HCEC 1CT (cell line): ENCODE measurements at places on chromosomes 2 and 18.

DNA sequence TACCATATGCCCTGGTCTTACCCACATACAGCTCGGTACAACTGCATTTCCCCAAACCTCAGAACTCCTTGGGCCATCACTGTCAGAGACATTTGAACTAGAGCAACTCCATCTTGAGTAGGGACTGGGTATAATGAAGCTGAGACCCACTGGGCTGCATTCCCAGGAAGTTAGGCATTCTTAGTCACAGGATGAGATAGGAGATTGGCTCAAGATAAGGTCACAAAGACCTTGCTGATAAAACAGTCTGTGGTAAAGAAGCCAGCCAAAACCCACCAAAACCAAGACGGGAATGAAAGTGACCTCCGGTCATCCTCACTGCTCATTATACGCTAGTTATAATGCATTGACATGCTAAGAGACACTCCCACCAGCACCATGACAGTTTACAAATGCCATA is 131.3 kb downstream of the PIK3C3 start:
- no peak for DNase-seq

- peak; percentile 100 for DNase-seq
Observed at GRCh38 chr2:110101280-110101844, 14.3 kb downstream of the MALL start.

DNA sequence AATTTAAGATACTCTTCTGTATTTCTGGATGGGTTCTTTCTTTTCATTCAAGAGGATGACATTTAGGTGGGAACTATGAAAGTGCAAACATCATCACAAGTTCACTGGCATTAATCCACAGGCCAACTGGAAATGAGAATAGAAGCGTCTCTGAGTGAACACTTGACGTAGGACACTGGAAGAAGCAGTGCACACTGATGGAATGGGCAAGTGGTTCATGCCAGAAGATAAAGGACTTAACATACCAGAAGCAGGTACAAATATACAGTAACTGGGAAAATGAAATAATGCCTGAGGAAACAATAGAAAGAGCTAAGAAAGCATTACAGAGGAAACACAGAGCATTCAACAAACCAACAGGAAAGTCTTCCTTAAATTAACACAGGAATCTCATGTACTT is 120.9 kb upstream of the CCDC195 start:
- no peak for DNase-seq

- DNase-seq: no peak
Observed at GRCh38 chr2:113118263-113118657, 9.1 kb upstream of the IL1RN start.

GRCh38 chr2:98476192-98476868 is 31.7 kb downstream of the INPP4A start:
- no peak for DNase-seq

- no peak for DNase-seq
Observed at GRCh38 chr2:79580175-79580574, 67.3 kb downstream of the CTNNA2 start.

DNA sequence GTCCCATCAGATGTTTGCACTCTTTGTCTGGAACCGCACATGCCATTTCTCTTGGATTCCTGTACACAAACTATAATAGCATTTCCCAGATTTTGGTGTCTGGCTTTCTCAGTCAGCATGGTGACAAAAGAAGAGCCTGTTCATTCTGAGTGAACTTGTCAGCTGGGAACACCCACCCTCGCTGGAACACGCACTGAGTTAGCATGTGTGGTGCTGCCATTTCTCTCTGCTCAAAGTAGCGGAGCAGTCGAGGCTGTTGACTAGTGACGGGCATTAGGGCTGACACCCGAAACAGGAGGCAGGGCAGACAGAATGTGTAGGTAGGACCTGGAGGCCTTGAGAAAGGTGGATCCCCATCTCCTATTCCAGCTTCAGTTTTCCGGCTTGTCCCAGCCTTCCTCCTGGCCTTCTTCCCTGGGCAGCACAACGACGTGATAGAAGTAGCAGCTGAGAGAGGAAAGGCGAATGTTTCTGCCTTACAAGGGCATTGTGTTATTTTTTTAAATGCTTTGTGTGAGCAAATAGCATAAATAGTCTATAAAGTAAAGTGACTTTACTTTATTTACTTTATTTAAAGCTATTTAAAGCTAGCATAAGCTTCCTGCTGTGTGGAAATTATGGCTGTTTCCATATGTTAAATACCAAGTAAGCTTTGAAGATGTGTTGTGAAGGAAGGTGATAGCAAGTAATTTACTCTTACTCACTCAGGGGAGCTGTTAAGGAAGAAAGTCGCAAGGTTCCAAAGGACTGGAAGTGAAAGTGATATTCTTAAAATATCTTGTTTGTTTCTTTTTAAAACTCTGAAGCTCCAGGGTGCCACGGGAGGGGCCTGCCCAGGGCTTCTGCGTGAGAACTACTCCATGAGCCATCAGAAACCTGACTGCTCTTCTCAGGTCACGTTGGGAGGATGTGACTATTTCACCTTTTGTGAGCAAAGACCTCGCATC is 272.6 kb downstream of the NEDD4L start:
- DNase-seq: no peak

DNA sequence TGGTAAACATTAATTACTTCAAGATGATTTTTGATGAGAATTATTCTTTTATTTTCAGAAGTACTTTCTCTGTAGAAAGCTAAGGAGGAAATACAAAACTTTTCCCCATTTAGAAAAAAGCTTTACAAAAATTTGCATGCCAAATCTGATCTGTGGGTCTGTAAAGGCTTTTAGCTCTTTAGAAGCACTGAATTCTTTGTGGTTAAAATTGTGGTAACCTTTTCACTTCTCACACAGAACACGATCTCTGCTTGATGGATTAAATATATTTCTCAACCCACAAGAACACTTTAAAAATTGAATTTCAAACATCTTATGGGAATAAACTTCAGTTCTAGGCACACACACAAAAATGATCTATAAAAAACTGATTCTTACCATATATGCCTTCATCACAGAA is 63.7 kb downstream of the VIL1 start:
- no peak for DNase-seq

- DNase-seq: no peak
Observed at GRCh38 chr2:217475101-217475500, 527.7 kb downstream of the TNS1 start.

- DNase-seq: no peak
Observed at GRCh38 chr2:205613970-205614559, 68.2 kb upstream of the NRP2 start.

DNA sequence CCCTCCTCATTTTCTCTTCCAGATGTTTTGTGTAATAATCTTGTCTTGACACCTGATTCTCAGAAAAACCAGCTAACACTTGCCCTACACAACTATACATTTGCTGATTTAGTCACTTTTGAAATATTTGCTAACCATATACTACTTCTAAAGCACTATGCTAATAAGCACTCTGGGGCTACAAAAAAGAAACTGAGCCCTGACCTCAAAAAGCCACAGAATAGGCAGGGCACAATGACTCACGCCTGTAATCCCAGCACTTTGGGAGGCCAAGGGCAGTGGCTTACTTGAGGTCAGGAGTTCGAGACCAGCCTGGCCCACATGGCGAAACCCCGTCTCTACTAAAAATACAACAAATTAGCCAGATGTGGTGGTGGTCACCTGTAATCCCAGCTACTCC is 266.0 kb downstream of the RAD51AP2 start:
- DNase-seq: peak; percentile 45
